SK-N-DZ (cell line): ENCODE measurements at places on chromosomes 4 and X.

DNA sequence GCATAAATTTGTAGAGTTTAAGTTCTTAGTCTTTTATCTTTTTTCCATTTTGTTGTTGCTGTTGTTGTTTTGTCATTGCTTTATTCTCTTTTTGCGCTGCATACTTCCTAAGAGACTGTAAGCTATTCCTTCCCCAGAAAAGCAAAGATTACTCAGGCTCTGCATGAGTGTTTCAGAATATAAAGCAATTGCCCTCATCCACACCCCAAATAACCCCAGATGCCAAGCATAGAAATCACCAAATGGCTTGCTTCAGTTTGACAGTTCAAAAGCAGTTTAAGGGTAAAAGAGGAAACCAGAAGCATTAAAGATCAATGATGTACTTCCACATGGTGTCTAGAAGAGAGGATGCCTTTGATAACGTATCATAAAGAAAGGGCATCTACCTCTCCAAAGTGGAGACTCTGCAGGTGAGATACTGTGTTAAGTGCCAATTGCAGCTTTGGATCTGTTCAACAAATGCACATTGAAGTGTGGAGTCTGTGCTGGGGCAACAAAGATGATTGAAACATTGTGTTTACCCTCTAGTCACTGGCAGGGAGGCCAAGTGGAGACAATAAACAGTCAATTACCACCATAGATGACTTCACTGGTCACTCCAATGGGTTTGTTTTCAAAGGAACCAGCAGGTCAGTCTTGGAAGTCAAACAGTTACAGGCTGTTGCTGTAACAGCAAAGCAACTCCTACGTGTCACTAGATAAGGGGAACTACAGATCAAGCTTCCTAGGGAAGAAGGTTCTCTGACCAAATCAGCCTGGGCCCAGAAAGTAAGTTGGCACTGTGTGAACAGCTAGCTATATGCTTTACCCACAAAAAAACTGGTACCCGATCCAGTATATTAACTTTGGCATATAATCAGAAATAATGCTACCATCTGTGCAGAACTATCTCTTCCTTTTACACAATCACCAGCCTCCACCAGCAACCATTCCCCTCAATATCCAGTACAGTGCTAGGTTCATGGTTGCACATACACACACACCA, 40.6 kb upstream of the IL21 start:
- DNase-seq, result no peak

DNA sequence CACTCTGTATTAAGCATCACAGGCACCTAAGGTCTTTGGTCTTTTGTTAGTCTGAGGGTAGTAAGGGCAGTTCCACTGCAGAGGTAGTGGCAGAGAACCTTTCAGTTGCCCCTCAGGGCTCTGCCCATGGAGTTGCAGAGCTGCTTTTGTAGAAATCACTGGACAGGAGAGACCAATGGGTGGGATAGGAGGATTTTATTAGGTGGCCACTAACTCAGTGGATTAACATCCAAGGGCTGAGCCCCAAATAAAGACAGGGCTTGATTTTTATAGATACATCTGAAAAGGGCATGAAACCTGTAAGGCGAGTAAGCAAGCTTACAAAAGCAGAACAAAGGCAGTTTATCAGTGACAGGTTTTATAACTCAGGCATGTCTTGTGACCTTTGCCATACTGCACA, 1035.4 kb downstream of the SH3BGRL start:
- DNase-seq, result no peak

DNA sequence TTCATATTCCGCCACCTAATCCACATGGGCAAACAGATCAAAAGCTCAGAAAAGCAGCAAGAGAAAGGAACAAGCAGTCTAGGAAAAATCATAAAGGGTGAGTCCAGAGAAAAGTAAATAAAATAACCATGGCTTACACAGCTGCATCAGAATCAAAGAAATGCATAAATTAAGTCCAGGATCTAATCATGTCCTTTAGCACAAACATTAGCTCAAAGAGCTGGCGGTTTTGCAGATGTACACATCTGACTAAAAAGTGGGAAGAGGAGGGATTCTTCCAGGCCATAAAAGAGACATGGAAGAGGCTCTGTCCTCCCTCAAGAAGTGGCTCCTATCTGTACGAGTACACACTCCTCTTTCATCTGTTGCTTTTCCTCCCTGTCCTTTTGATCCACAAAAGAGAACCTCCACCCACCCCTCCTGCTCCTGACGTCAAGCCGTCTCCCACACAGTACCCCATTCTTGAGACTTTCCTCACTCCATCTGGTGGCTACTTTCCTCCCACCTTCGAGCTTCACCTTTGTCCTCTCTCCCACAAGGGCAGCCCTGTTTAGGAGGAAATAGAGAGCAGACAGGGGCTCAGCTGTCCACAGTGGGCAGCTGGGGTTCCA, 92.5 kb downstream of the RASL11B start:
- no peak for DNase-seq

GRCh38 chr4:77872723-77873445, 10.3 kb downstream of the MRPL1 start:
- DNase-seq, result no peak

DNA sequence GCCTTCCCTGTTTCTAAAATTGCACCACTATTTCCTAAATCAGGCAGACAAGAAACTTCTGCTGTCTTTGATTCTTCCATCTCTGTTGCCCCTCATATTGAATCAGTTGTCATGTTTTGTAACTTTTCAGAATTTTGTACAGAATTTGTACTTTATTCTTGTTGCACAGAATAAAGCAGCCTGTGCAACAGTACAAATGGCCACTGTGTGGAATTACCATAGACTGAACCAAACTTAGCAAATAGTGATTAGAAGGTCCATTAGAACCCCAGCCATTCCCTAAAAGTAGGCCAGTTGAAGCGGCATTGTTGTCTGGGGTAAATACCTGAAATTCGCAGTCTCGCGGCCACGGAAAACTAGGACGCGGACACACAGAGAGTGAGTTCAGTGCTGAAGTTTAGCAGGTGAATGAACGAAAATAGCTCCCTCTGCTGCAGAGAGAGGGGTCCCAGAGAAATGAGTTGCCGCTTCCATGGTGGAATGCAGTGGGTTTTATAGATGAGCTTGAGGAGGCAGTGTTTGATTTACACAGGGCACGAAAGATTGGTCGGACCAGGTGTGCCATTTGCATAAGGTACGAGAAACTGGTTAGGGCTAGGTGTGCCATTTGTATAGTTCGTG, 71.8 kb downstream of the C4orf33 start:
- DNase-seq, result no peak

DNA sequence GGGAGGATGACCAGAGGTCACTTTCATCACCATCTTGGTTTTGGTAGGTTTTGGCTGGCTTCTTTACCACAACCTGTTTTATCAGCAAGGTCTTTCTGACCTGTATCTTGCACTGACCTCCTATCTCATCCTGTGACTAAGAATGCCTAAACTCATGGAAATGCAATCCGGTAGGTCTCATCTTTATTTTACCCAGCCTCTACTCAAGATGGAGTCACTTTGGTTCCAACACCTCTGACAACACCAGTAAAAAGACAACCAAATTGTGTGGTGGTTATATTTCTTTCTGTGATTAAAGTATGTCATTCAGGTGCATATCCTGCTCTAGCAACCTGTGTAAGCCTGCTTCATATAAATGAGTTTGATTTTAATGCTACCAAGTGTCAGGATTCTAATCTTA, 636.7 kb downstream of the PCDH7 start:
- DNase-seq, result no peak

GRCh38 chrX:64642482-64642881, 247.2 kb upstream of the MTMR8 start:
- no peak for DNase-seq

- DNase-seq, result no peak
Measured at GRCh38 chr4:188613976-188614375, 474.7 kb downstream of the TRIML1 start.

GRCh38 chr4:182585321-182585720, 331.9 kb downstream of the DCTD start:
- peak; percentile 17 for DNase-seq

DNA sequence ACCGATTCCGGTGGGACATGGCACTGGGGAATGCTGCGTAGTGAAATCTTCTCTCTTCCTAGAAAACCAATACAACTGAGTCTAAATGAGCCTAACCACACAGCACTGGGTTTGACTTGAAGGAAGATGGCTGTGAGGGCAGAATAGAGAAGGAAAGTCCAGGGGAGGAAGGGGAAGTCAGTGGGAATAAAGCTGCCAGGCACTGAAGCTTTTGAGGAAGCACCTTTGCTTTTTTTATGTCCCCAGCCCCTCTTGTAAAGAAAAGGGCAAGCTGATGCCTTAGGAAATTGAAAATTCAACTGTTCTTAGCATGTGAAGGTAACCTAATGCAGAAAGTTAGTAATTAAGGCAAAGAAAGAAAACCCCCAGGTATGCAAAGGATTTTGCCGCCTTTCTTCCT, 20.6 kb downstream of the MED28 start:
- no peak for DNase-seq

- DNase-seq, result no peak
Measured at GRCh38 chr4:27006646-27007045, 146.0 kb downstream of the STIM2 start.

- no peak for DNase-seq
Measured at GRCh38 chr4:94345969-94346368, 3.3 kb upstream of the HPGDS start.

GRCh38 chrX:29478336-29479069, 736.9 kb upstream of the MAGEB2 start:
- peak; percentile 29 for DNase-seq

- no peak for DNase-seq
Measured at GRCh38 chr4:141283563-141283962, 62.9 kb downstream of the ZNF330 start.

GRCh38 chrX:133985164-133985966, at the start of gene GPC3:
TSS of gene GPC3 (minus strand) at chrX:133985594.
- DNase-seq, result peak; percentile 5

DNA sequence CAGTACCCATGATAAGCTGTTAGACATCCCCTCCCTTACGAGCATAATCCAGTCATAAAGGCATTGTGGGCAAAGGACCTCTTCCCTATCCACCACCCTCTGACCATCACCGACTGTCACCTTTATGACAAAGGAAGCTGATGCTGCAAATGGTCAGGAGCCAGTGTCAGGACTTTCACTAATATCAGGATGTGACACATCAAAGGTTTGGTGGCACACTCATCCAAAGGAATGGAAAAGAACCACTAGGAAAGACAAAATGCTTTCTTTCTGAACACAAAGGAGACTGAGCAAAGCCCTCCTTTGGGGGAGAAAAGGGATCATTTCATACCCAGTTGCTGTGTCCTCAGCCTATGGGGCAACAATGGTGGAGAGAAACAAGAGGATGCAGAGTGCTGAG, 66.9 kb upstream of the PROM1 start:
- no peak for DNase-seq

DNA sequence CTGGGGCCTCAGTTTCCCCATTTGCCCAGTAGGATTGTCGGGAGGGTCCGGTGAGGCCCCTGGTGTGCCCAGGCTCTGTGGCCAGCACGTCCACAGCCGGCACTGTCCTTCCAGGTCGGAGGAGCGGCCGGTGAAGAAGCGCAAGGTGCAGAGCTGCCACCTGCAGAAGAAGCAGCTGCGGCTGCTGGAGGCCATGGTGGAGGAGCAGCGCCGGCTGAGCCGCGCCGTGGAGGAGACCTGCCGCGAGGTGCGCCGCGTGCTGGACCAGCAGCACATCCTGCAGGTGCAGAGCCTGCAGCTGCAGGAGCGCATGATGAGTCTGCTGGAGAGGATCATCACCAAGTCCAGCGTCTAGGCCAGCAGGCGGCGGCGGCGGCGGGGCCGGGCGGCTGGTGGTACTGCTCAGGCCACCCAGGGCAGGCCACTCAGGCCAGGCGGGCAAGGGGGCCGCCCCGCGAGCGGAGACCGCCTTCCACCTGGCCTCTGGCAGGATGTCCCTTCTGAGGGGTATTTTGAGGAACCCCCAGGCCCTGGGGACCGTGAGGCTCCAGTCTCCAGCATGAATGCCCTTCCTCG, 6.7 kb downstream of the MSANTD1 start:
- no peak for DNase-seq

GRCh38 chrX:79146640-79147390, 2.3 kb downstream of the GPR174 start:
- no peak for DNase-seq

DNA sequence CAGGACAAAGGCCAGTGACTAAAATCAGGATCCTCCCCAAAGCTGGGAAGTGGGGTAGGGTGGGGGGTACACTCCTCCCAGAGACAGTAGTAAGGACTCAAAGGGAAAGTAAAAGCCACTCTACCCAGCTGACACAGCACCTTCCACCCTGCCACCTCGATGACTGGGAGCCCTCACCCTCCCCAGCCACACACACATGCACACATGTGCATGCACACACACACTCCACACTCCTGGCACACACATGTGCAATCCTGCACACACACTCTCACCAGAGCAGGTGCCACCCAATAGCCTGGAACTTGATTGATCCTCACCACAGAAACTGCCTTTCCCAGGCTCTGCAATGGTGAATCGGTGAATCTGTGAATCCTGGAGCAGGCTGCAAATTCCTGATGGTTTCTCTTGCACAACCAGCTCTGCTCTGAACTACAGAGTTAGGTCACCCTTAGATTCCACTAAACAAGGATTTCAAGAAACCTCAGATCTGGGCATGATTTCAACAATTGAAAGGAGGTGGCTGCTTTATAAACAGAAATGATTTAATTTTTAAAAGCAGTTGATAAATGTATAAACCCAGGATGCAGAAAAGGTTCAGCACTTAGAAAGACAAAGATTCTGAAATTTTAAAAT, 21.5 kb downstream of the AMOT start:
- no peak for DNase-seq

- DNase-seq, result no peak
Measured at GRCh38 chr4:150069353-150069752, 8.9 kb upstream of the DCLK2 start.

DNA sequence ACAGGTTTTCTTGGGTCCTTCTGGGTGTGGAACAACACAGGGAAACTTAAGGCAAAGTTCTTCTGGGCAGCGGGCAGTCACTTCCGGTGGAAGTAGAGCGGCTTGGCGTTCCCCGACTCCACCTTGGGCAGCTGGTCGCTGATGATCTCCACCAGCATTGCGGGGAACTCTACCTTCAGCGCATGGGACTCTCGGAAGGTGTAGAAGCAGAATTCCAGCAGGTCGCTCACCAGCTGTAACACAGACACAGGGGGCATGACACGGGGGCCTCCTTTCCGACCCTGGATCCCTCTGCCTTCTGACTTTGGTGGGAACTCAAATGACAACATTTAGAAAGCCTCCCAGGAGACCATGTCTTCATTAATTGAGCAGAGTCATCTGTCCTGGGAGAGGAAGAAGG, 349.4 kb downstream of the ARHGAP10 start:
- no peak for DNase-seq

- DNase-seq, result no peak
Measured at GRCh38 chrX:50157545-50158135, 43.2 kb downstream of the AKAP4 start.

- DNase-seq, result no peak
Measured at GRCh38 chr4:108777388-108777787, 14.5 kb upstream of the ETNPPL start.

DNA sequence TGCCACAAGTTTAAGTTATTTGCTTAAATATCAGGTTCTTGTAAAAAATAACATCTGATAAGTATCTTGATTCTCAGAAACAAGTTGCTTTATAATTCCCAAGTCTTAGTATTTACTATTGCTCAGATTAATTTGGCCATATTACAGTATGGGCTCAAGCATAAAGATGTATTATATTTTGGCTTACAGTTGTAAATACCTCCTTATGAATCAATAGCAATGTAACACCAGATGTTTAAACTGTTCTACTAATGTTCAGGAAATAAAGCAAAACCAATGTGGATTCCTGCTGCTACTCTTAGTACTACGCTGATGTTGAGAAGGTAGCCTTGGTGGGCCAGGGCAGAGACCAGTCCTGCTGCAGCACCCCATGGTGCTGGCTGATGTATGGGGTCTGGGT, 102.7 kb downstream of the MGST2 start:
- DNase-seq, result no peak

- no peak for DNase-seq
Measured at GRCh38 chr4:24160358-24160757, 270.5 kb upstream of the PPARGC1A start.

- DNase-seq, result peak; percentile 36
Measured at GRCh38 chrX:41110801-41111625, 25.8 kb downstream of the USP9X start.
